CD4-positive, alpha-beta T cell (primary cell): ENCODE measurements at places on chromosomes 3 and 15.
A peak's percentile ranks its signal among the peaks of the same experiment; 100 is the strongest.

- no peak for DNase-seq
Measured at GRCh38 chr3:135131290-135131689, 336.2 kb downstream of the EPHB1 start.

DNA sequence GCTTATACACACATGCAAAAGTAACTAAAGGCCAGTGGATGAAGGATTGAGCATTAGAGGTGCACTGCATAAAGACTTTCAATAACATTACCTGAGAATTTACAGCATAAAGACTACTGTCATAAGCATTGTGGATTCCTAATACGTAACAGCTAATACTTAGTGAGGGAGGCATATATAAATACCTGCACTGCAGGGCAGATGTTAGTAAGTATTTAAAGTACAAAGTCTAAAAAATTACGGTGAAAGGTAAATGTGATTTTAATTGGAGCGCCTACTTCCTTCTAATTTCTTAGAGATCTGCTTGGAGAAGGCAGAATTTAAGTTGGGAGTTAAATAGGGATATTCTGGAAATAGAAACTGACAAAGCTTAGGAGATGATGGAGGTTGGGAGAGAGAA is 25.4 kb upstream of the TRPM7 start:
- DNase-seq: no peak

- no peak for DNase-seq
Measured at GRCh38 chr3:159151130-159151529, 349.3 kb downstream of the MFSD1 start.

GRCh38 chr3:25610167-25610566 is 54.5 kb downstream of the TOP2B start:
- no peak for DNase-seq

GRCh38 chr3:177358091-177358976 is 161.1 kb upstream of the TBL1XR1 start:
- peak; percentile 33 for DNase-seq

DNA sequence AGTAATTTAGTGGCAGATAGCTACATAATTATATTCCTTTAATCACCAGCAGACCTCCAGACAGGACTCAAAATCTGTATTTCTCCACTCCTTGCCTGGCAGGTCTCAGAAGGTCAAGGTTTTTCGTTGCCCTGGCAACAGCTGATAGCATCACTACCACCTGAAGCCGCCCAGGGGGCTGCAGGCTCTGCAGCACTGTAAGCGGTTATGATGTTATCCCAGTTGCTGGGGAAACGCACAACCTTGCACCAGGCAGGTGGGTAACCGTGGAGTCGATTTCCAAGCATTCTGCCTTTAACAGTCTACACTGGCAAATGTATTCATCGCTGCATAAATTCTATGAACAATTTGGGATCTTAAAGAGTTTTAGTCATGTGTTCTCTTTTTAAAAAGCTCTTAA is 756.3 kb downstream of the NTRK3 start:
- no peak for DNase-seq

DNA sequence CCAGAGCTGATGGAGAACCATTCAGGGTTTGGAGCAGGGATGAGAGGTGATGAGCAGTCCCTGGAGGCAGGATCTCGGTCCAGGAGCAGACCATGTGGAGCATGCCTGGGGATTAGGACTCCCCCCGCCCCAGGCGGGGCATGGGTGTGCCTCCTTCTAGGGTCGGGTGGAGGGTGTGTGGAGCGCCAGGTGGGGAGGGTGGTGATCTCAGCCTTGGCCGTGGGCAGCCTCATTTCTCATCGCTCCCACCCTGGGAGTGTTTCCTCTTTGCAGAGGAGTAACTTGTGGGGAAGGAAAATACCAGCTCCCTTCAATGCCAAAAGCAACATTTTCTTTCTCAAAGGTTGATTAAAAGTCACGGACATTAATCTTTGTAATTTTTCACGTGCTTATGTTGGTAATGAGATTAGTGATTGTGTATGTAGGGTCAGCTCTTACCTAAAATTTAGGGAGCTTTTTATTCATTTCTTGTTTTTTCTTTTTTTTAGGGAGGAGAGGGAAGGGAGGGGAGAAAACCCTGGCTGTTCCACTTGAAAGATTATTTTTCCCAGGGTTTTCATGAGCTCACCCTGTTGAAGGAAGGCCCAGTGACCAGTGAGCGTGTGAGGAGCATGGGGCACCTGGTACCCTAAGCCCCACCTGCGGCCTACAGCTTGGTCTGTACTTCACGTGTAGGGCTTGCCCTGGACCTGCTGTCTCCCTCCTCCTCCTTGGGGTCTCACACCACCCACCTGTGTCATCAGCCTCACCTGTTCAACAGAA is 11.0 kb downstream of the FBLN2 start:
- no peak for DNase-seq

DNA sequence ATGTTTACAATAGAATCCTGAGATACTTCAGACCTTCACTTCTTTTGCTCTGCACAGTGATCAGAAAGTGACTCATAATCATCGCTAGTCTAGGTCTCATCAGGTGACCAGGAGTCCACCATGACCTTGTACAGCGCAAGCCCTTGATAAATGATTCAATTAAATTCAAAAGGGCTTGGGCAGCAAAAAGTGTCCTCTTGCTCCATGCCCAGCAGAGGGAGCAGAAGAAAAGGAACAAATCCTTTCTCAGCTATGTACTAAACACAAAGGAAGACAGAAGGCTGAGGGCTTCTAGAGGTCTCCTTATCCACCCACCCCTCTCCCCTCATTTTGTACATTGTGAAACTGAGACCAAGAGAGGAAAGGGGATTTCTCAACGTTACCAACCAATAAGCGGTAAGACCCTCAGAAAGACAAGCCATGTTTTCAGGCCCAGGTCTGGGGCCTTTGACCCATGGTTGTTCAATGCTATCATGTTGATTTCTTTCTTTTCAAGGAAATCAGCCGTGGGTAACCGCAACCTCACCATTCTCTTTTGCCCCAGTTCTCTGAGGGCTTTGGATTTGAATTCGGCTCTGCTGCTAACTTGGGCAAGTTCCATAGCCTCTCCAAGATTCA is 74.8 kb downstream of the AQP9 start:
- no peak for DNase-seq

DNA sequence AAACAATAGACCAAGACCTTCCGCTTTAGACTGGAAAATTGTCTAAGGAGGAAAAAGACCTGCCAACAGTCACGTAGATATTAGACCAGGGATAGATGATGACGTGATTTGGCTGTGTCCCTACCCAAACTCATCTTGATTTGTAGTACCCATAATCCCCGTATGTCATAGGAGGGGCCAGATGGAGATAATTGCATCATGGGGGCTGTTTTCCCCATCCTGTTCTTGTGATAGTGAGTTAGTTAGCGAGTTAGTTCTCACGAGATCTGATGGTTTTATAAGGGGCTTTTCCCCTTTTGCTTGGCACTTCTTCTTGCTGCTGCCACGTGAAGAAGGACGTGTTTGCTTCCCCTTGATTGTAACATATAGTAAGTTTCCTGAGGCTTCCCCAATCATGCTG is 31.7 kb upstream of the SUCLG2 start:
- DNase-seq: no peak

- no peak for DNase-seq
Measured at GRCh38 chr3:57559526-57559925, 3.5 kb downstream of the PDE12 start.

DNA sequence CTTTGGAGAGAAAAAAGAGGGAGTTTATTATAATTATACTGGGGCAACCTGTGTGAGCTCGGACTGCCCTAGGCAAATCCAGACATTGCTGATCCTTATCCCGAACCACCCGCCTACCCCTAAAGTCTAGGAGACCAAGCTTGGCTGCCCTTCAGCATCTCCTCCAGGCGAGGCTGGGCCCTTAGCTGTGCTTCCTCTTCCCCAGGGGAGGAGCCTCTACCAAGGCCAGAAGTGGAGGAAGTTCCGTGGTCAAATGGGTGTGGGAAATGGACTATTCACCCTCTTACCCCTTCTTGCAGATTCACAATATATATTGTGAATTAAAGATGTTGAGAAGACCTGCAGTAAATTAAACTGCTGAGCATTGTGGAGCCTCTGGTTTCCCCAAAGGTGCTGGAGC is 158.3 kb upstream of the HES1 start:
- no peak for DNase-seq

DNA sequence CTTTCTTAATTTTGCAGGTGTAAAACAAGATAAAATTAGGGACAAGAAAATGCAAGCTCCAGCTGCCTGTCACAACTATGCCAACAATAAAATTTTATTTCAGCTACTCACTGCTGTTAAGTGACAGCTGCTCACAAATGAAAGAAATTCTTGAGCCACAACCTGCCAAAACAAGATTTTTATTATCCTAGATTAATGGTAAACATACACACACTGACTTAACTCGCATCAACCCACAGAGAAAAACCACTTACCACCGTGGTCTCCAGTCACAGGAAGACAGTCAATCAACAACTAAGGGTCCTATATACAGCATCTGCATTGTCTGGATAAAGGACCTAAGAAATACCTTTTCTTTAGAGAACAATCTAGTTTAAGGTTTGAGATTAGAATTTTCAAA is 31.3 kb downstream of the EFL1 start:
- no peak for DNase-seq

DNA sequence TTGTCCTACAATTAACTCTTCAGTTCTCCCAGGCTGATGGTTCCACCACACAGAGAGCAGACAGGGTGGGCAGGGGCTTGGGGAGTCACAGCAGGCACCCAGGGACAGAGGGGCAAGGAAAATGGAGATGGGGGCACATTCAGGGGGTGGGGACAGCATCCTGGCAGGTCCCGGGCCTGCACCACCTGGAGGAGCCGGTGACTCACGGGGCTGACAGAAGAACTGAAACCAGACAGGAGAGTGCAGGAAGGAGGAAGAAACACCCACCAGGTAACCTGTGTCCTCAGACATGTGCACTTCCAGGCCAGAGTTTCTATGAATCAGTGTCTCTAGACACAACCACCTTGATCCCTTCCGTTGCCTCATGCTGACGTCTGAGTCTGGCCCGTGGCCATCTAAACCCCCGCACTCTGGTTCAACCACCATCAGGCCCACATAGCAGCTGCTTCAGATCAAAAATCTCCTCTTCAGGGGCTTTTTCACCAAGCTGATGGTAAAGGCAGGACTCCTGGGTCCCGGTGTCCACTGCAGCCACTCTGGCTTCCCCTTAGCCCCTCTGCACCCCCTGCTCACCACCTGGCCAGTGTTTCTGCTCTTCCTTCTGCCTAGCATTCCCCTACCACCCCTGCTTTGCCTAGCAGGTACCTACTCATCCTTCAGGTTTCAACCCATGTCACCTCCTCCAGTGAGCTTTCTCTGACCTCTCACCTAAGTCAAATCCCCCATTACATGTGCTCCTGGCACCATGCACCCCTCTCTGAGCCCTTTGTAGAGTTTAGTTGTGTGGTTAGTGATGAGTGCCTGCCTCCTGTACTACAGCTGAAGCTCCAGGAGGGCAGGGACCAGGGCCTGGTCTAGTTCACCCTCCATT is 16.5 kb upstream of the CYP11A1 start:
- no peak for DNase-seq

DNA sequence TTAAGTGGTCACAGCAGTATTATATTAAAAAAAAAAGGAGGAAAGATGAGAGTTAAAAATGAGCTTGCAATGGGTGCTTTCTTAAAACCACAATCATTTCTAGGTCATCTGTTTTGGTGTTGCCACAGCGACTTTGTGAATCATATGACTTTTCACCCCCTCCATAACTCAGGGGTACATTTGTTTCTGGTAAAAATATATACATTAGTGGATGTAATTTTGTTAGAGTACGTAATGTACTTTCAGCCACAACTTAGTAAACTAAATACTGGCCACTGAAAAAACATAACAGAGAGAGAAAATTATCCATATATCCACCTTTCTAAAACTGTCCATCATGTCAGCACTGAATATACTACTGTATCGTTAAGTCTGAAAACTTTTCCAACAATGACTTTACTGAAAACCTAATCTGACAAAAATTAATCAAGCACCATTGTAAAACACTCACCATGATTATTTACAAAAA is 3.4 kb downstream of the ANKRD28 start:
- no peak for DNase-seq

DNA sequence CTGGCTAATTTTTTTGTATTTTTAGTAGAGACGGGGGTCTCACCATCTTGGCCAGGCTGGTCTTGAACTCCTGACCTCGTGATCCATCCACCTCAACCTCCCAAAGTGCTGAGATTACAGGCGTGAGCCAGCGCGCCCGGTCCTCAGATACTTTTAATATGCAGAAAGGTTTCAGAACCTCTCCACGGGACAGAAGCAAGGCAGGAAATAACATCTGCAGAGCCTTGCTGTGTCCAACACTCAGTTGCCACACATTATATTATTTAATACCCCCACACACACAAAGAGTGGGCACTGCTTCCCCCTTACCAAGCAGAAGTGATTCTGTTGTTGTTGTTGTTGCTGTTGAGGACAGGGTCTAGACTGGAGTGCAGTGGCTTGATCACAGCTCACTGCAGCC is 28.0 kb downstream of the OSBPL10 start:
- no peak for DNase-seq

GRCh38 chr15:73352082-73352481 is 16.7 kb downstream of the HCN4 start:
- no peak for DNase-seq

GRCh38 chr3:41304593-41304992 is 105.3 kb downstream of the CTNNB1 start:
- no peak for DNase-seq

- DNase-seq: no peak
Measured at GRCh38 chr3:141486496-141486745, 406 bp upstream of the RASA2 start.
